ENCODE measurements at places on chromosomes 13 and 19.

DNA sequence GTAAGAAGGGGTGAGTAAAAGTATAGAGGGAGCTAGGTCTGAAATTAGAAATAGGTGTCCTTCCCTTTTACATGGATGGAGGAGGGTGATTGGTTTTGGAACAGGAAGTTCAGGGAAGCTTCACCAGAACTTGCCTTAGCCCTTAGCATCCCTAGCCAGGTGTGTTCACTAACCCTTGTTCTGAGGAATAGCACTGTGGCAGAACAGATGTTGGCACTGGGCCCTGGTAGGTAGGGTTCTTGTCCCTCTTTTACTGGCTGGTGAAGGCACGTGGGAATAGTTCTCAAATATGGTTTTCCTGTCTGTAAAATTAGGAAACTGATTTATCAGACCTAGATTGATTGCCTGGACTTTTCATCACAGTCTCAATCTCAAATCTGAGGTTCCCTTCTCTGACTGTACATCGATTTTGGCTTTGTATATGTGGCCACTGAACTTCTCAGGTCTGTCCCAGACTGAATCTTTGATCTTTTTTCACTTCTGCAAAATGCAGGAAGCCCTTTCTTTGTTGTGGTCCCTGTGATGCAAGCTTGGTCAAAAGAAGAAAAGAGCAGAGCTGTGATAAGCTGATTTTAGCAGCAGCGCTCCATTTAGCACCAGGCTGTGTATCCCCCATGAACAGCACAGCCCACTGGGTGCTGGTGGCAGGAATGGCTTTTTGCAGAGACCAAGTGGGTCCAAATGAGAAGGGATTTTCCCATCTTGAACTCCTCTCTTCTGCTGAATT, 86.2 kb upstream of the HTR2A start:
- DNase-seq, result no peak

- DNase-seq, result no peak
These were observed 34.5 kb downstream of the MTUS2 start for GRCh38 chr13:28854657-28855056.

DNA sequence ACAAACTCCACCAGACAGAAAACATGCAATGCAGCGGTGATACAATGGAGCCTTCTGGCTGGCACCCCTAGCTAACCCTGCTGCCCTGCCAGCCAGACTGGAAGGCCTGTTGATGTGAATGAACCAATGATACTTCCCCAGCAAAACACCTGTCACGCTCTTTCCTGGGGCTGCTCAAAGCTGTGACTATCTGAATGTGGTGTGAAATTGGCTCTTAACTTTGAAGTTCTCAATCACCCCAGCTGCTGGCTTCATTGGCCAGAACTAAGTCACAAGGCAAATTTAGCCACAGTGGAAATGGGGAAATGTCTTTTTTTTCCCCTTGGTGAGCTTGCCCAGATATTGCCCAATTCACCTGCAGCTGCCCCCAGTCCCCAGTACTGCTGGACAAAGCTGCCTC, 147.3 kb downstream of the SLC7A1 start:
- DNase-seq, result peak; percentile 25

DNA sequence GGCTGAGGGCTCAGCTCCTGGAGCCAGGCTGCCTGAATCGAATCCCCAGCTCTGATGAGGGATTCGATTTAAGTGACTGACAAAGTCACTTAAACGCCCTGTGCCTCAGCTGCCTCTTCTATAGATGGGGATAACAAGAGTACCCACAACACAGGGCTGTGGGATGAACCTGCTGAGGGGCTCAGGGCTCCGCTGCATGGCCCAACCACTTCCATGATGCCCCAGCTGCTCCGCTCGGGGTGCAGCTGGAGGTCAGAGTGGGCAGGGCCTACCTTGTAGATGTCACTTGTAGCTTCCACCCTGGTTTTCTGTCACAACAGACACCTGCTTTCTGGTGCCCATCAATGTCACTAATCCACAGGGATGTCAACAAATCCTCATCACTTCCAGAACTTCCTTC, 39.2 kb downstream of the STK24 start:
- DNase-seq, result no peak

DNA sequence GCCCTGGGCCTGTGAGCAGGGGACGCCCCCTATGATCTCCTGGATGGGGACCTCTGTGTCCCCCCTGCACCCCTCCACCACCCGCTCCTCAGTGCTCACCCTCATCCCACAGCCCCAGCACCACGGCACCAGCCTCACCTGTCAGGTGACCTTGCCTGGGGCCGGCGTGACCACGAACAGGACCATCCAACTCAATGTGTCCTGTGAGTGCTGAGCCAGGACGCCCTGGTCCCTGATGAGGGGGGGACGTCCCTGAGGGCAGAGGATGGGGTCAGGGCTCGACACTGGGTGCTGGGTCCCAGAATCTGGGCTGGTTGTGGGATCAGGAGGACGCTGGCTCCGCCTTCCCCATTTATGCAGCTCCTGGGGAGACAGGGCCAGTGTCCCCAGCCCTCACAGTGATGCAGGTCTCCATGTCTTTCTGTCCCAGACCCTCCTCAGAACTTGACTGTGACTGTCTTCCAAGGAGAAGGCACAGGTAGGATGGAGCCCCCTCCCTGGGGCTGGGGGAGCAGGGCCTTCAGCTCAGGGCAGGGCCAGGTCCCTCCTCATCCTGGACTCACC, 2.5 kb downstream of the SIGLEC7 start:
- no peak for DNase-seq

GRCh38 chr13:47110833-47111240, 214.0 kb upstream of the HTR2A start:
- DNase-seq, result no peak

GRCh38 chr19:30780032-30780431, 407.8 kb downstream of the ZNF536 start:
- no peak for DNase-seq

DNA sequence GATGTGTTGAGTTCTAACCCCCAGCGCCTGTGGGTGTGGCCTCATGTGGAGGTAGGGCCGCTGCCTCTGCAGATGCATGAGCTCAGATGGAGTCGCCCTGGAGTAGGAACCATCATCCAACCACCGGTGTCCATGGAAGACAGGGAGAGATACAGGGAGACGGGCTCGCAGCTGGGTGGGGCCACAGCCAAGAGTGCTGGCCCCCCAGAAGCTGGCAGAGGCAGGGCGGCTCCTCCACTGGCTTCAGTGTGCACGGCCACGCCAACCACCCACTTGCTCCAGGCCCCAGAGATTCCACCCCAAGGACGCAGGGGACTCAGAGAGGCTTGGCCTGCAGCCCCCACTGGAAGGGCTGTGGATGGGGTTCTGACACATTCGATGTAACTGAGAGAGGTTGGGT, 5.4 kb upstream of the MCF2L start:
- DNase-seq, result no peak

- peak; percentile 23 for DNase-seq
These were observed 638 bp downstream of the ANKRD27 start for GRCh38 chr19:32674153-32674930.

DNA sequence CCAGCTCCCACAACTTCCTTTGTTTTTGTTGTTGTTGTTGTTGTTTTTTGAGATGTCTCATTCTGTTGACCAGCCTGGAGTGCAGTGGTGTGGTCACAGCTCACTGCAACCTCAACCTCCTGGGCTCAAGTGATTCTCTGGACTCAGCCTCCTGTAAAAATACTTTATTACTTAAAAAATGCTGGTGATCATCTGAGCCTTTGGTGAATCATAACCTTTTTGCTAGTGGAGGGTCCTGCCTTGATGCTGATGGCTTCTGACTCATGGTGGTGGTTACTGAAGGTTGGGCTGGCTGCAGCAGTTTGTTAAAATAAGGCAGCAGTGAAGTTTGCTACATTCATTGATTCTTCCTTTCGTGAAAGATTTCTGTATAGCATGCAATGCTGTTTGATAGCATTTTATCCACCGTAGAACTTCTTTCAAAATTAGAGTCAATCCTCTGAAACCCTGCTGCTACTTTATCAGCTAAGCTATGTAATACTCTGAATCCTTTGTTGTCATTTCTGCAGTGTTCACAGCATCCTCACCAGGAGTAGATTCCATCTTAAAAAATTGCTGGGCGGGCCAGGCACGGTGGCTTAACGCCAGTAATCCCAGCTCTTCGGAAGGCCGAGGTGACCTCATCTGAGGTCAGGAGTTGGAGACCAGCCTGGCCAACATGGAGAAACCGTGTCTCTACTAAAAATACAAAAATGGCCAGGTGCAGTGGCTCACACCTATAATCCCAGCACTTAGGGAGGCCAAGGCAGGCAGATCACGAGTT, 18.0 kb downstream of the ARHGAP35 start:
- no peak for DNase-seq

GRCh38 chr13:42753697-42754096, 27.7 kb upstream of the FAM216B start:
- DNase-seq, result no peak

DNA sequence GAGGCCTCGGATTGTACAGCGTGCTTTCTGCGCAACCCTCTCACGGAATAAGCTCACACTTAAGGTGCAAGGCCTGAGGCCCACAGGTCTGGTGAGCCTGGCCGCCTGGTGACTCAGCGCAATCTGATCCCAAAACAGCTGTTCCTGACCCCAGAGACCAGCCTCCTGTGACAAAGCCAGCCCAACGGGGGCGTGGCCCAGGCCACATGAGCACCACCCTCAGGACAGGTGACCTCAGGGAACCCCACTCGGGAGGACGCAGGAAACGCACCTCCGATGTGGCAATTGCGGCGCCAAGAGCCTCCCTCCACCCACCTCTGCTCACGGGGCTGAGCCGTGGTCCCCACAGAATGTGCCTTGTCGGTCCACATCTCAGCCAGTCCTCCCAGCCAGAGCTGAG, 26.4 kb downstream of the GRTP1 start:
- DNase-seq, result no peak

DNA sequence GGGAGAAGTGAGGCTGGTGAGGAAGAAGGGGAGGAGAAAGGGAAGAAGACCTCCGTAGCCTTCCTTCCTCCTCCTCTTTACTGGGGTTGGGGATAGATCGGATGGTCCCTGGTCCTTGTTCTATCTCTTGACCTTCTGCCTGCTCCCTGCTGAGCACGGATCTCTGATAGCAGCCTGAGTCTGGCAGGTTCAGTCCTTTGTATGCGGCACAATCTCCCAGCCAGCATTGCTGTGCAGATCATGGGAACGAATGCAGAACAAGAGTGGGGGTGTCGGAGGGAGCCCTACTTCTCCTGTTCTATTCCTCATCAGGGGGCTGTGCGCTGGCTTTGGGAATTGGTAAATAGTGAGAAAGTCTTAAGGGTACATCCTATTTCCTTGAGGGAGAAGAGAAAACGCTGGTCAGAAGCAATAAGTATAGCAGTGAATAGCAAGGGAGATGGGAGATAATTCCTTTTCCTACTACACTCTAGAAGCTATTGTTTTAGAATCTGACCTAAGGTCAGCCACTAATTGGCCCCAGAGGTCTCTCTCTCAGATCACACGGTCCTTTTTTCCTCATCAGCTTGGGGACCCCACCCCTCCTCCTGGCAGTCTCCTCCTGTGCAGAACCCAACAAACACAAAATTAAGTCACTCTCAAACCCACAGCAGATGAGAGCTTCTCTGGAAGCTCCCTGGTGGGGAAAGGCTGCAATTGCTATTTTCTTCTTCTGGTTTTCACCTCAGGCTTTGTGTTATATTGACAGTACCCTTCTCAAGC, 41.0 kb downstream of the KL start:
- DNase-seq, result no peak

- DNase-seq, result peak; percentile 87
These were observed 3.7 kb downstream of the KASH5 start for GRCh38 chr19:49391581-49392399.

- no peak for DNase-seq
These were observed 1992.9 kb upstream of the PCDH20 start for GRCh38 chr13:63408331-63409189.

- DNase-seq, result no peak
These were observed 519 bp downstream of the ZNF551 start for GRCh38 chr19:57682226-57682766.

DNA sequence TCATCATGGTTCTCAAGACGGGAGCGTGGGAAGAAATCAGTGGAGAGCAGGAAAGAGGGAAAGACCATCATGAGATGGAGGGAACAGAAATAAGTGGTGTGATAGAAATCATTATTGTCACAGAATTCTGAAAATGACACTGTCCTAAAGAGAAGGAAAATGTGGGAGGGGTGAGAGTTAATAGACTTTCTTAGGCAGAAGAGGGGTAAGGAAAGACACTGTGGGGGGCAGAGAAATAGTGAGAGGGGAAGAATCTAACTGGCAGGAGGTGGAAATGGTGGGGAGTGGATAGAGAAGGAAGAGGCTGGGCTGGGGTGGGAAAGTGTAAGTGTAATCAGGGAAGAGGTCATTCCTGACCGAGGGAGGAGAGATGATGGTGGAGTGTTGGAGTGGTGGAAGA, 3.2 kb downstream of the PINLYP start:
- no peak for DNase-seq

DNA sequence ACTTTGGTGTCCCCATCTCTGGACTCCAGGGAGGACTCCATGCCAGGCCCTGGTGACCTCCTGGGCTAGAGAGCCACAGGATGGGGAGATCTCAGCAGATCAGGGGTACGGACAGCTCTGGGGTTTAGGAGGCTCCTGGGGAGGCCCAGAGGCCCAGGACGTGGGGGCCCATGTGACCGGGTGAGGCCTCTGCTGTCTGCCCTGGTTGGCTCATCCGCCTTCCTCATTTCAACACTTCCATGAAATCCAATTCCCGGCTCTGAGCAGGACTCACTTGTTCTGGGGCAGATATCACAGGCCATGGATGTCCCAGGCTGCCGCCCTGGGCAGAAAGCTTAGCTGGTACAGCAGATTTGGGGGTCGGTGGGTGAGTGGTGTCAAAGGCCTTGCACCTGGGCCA, 1.1 kb upstream of the PRAM1 start:
- DNase-seq, result no peak

DNA sequence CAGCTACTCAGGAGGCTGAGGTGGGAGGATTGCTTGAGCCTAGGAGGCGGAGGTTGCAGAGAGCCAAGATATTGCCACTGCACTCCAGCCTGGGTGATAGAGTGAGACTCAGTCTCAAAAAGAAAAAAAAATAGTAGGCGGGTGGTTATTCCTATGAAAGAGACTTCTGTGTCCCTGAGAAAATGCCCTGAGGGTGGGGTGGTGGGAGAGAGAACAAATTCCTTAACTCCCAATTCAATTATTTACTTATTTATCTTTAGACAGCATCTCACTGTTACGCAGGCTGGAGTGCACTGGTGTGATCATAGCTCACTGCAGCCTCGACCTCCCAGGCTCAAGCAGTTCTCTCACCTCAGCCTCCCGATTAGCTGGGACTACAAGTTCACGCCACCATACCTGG, 10.3 kb upstream of the EEF2 start:
- no peak for DNase-seq

GRCh38 chr19:27997069-27997468, 1215.9 kb downstream of the UQCRFS1 start:
- DNase-seq, result no peak

GRCh38 chr19:13817615-13818371, 22.6 kb downstream of the ZSWIM4 start:
- DNase-seq, result no peak
